ENCODE measurements at places on chromosomes 5 and 9.

- peak; percentile 61 for DNase-seq
Observed at GRCh38 chr9:130860458-130861316, 25.6 kb downstream of the ABL1 start.

- DNase-seq, result no peak
Observed at GRCh38 chr5:15991586-15991985, 188.0 kb downstream of the MARCHF11 start.

DNA sequence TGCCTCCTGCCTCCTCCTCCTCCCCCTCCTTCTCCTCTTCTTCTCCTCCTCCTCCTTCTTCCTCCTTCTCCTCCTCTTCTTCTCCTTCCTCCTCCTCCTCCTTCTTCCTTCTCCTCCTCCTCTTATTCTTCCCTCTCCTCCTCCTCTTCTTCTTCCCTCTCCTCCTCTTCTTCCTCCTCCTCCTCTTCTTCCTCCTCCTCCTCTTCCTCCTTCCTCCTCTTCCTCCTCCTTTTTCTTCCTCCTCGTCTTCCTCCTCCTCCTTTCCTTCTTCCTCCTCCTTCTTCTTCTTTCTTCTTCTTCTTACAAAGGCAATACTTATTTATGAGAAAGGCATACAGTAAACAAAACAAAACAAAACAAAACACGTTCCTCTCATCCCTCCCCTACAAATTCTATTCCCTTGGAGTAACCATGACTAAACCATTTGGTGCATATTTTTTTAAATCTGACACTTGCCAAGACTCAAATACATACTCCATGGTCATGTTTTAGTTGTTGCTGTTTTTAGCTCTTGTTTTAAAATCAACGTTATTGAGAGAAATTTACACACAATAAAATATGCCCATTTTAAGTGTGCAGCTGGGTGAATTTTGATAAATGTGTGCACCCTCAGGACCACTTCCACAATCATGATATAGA lies 135.6 kb downstream of the FOXD1 start:
- DNase-seq, result no peak

- no peak for DNase-seq
Observed at GRCh38 chr5:127892467-127893207, 189.4 kb downstream of the CCDC192 start.

GRCh38 chr9:130498298-130498917 lies 53.6 kb downstream of the ASS1 start:
- DNase-seq, result peak; percentile 29

- peak; percentile 12 for DNase-seq
Observed at GRCh38 chr9:14863402-14863801, 46.8 kb downstream of the FREM1 start.

- DNase-seq, result no peak
Observed at GRCh38 chr5:1503241-1504068, 20.3 kb downstream of the LPCAT1 start.

GRCh38 chr5:68983043-68983442 lies 110.8 kb upstream of the SLC30A5 start:
- DNase-seq, result no peak

DNA sequence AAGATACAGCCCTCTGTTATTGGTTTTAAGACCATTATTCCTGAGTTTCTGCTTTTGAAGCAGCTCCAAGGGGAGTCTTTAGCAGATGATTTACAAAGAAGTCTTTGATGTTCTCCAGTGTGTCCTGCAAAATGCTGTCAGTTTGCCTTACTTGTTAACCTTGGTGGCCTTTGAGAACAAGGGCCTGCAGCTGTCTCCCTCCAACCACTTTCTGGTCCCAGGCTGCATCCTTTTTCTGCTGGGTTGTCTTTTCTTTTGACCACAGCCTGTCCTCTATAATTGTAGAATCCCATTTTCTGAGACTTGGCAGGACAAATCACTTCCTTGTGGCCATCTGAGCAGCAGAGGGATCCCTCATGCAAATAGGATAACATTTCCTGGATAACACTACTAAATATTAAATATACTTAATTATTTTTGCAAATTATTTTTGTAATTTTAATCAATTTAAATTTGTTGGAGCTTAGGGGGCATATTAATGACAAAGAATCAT lies 281.4 kb downstream of the DMRT2 start:
- peak; percentile 23 for DNase-seq

DNA sequence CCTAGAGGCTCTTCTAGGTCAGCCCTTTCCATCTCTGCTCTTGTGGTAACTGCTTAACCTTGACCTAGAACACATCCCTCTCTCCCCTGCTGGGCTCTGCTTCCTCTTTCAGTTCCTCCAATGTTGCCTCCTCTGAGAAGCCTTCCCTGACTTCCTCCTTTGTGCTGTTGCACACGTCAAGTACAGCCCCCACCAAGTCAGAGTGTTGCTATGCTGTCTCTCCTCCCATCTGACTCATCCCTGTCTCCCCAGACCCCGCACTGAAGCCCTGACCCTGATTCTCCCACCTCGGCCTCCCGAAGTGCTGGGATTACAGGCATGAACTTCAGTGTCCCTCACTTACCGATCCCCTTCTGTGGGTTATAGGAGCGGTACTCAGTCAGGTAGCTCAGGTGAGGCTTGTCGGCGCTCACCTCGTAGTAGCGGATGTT lies 10.4 kb upstream of the TRIM14 start:
- peak; percentile 8 for DNase-seq

GRCh38 chr5:92951746-92952145 lies 629.3 kb downstream of the NR2F1-AS1 start:
- no peak for DNase-seq

- no peak for DNase-seq
Observed at GRCh38 chr5:88390096-88390441, 121.4 kb upstream of the TMEM161B start.

DNA sequence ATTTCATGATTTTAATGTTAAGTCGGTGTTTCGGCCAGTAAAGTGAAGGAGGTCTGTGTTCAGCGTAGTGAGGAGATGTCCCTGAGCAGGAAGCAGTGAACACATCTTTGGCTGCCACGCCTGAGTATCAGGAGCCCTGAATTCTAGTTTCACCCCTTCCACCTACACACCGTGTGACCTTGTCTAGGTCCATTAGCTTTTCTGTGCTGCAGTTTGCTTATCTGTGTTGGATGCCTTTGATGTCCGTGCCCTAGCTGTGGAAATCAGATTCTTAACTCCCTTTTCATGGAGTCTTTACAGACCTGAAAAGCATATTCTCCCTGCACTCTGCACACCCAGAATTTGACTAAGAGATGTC lies 601 bp downstream of the FBXO38 start:
- peak; percentile 44 for DNase-seq

DNA sequence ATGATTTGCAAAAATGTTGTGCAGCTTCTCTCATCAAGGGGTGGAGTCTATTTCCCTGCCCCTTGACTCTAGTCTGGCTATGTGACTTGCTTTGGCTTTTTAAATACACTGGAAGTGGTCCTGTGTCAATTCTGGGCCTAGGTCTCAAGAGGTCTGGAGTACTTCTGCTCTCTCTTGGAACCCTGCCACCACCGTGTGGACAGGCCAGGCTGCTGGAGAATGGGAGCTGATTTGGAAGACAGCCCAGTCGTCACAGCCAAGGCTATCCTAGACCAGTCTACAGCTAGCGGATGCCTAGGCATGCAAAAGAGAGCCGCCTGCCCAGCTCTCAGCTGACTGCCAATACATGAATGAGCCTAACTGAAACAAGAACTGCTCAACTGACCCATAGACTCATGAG lies 56.7 kb upstream of the CLINT1 start:
- DNase-seq, result no peak

DNA sequence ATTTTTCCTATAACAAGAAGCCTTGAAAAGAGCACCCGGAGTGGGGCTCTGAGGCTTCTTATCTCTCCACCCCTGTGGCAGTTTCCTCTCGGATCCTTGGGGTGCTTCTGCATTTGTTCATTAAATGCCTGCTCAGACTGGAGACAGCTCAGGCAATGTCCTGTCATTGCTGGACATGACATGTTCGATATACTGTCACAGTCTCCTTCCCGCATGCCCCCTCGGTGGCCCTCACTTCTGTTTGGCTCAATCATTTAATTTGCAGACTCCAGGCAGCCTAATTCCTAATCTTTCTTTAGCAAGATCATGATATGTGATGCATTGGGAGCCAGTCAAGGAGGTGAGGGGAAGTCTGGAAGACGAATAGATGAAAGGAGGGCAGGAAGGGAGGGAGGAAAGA lies 37.5 kb upstream of the CPEB4 start:
- DNase-seq, result no peak

- DNase-seq, result no peak
Observed at GRCh38 chr9:124384210-124384609, 31.0 kb downstream of the PSMB7 start.

GRCh38 chr5:69217151-69217511 lies 17.6 kb upstream of the CDK7 start:
- DNase-seq, result no peak

GRCh38 chr9:133054194-133054890 lies 7.4 kb upstream of the CEL start:
- DNase-seq, result no peak

DNA sequence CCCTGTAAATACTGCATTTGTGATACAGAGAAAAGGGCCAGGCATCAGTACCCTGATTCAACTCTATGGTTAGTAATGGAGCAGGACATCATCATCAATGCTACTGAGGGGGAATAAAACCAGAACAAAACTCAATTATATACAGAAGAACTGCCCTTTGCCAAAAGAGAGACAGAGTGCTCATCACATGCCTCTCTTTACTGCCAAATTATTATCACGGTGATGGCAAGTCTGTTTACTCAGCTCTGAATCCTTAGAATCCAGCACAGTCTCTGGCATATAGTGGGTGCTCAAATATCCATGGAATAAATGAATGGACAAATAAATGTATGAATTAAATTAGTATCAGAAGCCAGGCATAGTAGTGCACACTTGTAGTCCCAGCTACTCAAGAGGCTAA lies 130.2 kb downstream of the TTC39B start:
- DNase-seq, result no peak

- DNase-seq, result no peak
Observed at GRCh38 chr5:73367650-73368049, 80.9 kb downstream of the FOXD1 start.

GRCh38 chr5:112669328-112669963 lies 68.2 kb upstream of the APC start:
- no peak for DNase-seq

- DNase-seq, result no peak
Observed at GRCh38 chr5:145772466-145772865, 62.7 kb downstream of the PRELID2 start.

- no peak for DNase-seq
Observed at GRCh38 chr5:36334315-36334714, 32.6 kb upstream of the RANBP3L start.

DNA sequence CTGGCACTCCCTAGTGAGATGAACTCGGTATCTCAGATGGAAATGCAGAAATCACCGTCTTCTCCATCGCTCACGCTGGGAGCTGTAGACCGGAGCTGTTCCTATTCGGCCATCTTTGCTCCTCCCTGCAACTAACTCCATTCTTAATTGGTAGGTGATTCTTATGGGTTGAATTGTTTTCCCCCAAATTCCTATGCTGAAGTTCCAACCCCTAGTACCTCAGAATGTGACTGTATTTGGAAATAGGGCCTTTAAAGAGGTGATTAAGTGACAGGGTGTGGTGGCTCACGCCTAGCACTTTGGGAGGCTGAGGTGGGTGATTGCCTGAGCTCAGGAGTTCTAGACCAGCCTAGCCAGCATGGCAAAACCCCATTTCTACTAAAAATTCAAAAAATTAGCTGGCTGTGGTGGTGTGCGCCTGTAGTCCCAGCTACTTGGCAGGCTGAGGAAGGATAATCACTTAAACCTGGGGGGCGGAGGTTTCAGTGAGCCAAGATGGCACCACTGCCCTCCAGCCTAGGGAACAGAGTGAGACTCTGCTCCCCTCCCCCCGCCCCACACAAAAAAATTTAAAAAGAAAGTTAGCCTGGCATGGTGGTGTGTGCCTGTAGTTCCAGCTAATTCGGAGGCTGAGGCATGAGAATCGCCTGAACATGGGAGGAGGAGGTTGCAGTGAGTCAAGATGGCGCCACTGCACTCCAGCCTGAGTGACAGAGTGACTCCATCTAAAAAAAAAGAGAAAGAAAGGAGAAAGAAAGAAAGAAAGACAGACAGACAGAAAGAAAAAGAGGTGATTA lies 25.2 kb upstream of the FOCAD start:
- DNase-seq, result peak; percentile 60

DNA sequence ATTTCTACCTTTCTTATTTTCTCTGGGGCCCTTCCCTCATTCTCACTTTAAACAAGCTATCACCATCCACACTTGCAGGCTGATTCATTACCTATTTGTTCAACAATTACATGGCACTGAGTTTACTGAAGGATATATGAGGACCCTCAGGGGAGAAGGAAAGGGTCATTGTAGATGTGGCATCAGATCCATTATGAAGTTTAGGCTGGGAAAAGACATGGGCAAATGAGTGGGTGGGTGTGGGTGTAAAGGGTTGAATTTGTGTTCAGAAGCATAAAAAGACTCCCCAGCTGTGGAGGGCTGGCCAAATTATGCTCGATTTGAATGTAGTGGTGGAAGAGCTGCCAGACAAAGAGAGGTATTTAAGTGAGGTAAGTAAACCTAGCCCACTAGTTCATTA lies 55.9 kb upstream of the MTAP start:
- DNase-seq, result no peak

GRCh38 chr9:5449521-5450358 lies 602 bp upstream of the CD274 start:
- DNase-seq, result no peak

- no peak for DNase-seq
Observed at GRCh38 chr9:94576131-94576530, 17.5 kb downstream of the FBP2 start.
